ENCODE measurements at places on chromosomes 1 and 21.
A peak's percentile ranks its signal among the peaks of the same experiment; 100 is the strongest.

DNA sequence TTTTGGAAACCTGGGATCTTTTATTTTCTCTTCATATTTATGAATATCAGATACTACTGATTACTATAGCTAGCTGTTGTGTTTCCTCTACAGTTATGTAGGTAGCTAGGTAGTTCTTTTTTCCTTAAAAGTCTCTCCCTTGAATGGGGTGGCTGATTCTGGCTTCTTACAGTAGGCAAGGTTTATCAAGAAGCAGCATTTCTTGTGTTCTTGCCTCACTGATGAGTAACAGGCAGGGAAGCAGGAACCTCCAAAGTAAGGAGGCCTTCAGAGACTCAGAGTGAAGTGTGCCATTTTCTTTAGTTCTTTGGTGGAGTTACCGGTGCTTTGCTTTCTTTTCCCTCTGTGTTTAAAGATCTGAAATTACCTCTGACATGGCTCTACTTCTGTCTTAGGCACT is 56.0 kb downstream of the ZMYM4 start:
- no peak overlapping the region for H3K4me3 ChIP-seq
- no peak overlapping the region for H3K27ac ChIP-seq
- no peak for DNase-seq
- H3K4me1 ChIP-seq: no peaks in the 10 kb centered on the region
- no peaks in the 10 kb centered on the region for H3K27me3 ChIP-seq
- no peaks in the 10 kb centered on the region for H3K36me3 ChIP-seq

- peak; percentile 24 for DNase-seq
- H3K36me3 ChIP-seq: peaks cover 27% of the 10 kb centered on the region
- peak overlapping the region; percentile 41 for H3K4me3 ChIP-seq
- H3K4me1 ChIP-seq: peaks cover 23% of the 10 kb centered on the region
- H3K27ac ChIP-seq: no peak overlapping the region
- H3K27me3 ChIP-seq: no peaks in the 10 kb centered on the region
These were observed 7.1 kb downstream of the HPCA start for GRCh38 chr1:32893198-32894018.

GRCh38 chr1:41362357-41362721 is 1.1 kb downstream of the FOXO6 start:
- H3K27me3 ChIP-seq: peaks cover 16% of the 10 kb centered on the region
- H3K27ac ChIP-seq: peak overlapping the region; percentile 15
- no peak for DNase-seq

- DNase-seq: no peak
- no peaks in the 10 kb centered on the region for H3K27me3 ChIP-seq
- H3K4me3 ChIP-seq: no peak overlapping the region
- H3K36me3 ChIP-seq: no peaks in the 10 kb centered on the region
- no peak overlapping the region for H3K27ac ChIP-seq
These were observed 66.7 kb downstream of the TLR5 start for GRCh38 chr1:223076362-223076761.

GRCh38 chr21:34938089-34938764 is 110.9 kb downstream of the RUNX1 start:
- H3K27ac ChIP-seq: no peak overlapping the region
- H3K36me3 ChIP-seq: no peaks in the 10 kb centered on the region
- no peak for DNase-seq

Data from trophoblast cell (in vitro differentiated cells and primary cell).